ENCODE measurements at places on chromosomes 5 and 9.

- DNase-seq = no peak
Observed at GRCh38 chr9:114905170-114905940, 25.0 kb downstream of the TNFSF8 start.

DNA sequence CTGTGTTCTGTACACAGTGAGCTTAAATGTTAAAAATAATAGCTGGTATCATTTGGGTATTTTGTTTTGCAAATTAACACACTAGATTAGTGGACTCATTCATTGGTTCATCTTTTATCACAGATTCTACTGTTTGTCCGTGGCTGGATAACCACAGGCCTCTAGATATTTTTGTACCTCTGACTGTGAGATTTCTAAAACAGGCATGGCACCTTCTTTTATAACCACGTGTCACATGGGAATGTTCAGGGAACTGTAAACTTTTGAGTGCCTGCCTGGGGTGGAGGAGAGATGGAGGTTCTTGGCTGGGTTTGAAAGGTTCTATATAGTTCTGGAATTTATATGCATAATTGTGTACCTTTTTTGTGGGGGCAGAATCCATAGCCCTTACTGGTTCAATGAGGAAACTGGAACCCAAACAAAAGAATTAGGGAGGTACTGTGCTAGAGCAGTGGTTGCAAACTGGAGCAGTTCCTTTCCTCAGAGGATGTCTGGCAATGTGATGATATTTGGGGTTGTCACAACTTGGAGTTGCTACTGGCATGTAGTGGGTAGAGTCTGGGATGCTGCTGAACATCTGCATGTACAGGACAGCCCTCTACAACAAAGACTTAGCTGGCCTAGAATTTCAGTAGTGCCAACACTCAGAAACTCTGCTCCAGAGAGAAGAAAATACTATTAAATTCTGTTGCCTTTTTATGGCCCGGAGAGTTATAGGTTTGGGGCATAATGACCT is 16.9 kb downstream of the TLE4 start:
- DNase-seq = no peak

DNA sequence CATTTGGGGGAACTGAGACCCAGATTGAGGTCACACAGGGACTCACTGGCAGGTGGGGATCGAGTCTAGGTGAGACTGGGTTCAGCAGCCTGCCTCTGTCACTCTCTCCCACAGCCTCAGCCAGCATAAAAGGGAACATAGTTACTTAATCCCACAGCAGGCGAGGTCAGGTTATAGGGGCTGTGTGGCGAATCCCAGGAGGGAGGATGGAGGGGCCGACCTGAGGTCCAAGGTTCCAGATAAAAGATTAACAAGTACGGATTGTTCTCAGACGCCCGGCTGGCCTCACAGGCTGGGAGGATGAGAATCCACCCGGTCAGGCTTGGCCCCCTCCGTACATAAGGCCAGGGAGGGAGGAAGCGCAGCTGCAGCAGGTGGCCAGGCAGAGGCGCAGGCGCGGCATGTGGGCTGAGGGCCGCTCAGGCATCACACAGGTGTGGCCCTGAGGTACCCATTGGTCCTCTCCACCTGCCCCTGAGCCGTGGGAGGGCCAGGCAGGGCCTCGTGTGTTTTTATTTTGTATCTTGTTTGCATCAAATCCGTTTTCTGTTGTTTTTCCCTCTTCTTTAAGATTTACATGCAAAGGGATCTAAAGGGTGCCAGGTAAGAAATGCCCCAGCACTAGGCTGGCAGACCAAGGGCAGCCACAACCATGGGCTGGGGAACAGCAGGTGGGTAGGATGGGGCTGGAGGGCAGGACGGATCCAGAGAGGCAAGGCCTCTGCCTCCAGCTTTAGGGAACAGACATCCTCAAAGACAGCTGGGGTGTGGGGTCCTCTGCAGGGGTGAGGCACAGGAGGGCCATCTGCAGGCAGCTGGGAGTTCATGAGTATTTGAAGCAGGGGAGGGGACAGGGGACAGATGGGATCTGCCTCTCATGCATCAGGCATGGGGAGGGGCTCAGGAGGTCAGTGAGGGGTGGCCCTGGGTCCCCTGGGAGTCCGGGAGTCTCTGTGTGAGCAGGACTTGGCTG is 3.6 kb downstream of the SUSD3 start:
- peak; percentile 37 for DNase-seq

DNA sequence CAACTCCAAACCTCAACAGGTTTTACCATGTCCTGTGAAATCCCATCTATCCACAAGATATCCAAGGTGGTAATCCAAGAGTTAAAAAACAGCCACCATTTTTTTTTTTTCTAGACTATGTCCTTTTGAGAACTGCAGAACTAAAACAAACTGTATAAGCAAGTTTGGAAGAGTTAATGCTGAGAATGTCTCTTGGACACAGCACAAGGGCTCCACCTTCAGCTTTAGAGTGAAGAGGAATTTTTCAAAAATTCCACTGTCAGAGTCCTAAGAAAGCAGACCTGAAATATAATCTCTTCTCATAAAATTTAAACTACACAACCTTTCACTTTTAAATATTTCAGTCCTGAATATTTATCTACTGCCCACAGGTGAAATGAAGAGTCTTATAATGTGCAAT is 167.8 kb upstream of the CCNG1 start:
- no peak for DNase-seq

GRCh38 chr5:115423051-115423450 is 121.5 kb downstream of the FEM1C start:
- DNase-seq = no peak

DNA sequence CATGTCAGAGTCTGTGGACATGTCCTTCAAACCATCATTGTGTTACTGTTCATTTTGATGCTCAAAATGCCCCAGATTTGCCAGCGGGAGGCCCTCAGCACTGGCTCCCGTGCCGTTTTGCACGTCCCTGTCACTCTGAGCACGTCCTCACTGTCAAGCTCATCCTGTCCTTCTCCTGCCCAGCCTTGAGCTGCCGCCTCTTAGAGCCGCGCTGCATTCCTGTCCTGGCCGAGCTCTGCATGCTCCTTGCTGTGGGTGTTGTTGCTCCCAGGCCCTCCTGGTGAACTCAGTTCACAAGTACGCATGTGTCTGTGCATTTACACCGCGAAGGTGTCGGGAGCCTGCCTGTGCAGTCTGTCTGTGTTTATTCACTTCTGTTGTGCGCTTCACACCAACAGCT is 62.2 kb downstream of the WNK2 start:
- no peak for DNase-seq

DNA sequence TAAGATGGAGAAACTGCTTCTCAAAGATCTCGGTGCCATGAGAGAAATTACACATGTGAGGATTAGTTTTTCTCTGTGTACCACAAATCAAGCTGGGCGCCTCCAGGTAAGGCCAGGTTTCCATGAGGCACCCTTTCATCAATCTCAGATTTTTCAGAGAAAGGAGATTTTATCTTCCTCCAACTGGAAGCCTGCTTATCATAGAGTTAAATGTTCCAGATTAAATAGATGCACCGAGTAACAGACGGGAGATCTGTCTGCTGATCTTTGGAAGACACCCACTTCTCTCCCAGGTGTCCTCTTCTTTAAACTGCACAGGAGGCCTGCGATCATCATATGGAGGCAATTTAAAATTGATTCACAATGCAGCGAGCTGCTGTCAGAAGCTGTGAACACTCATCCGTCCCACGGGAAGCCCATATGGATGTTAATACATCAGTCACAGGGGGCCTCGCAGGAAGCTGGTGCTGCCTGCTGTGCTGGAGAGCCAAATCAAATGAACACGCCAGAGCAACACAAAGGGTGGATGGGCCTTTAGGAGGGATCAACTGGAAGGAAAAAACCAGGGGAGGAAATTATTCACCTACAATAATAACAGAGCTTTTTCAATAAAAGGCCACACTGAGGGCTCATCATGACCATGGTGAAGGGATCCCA is 93.3 kb downstream of the TLE1 start:
- DNase-seq = no peak

GRCh38 chr5:61333321-61333953 is 1.4 kb downstream of the ZSWIM6 start:
- no peak for DNase-seq

- DNase-seq = no peak
Observed at GRCh38 chr5:103523319-103523718, 39.3 kb downstream of the NUDT12 start.

DNA sequence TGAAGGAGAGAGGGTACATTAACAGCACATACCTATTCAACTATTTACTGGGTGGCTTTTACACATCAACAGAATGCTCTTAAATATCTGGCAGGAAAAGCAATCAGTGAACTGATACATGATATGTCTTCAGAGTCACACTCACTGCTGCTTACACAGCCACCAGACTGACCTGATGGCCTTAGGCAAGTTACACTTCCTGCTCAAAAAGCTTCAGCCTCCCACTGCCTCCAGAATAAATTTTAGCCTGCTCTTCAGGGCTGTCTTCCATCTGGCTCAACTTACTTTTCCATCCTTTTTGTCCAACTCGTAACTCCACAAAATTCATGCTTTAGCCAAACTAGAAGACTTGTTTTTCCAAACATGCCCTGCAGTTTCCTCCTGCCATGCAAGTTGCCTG is 10.7 kb downstream of the LOX start:
- no peak for DNase-seq

DNA sequence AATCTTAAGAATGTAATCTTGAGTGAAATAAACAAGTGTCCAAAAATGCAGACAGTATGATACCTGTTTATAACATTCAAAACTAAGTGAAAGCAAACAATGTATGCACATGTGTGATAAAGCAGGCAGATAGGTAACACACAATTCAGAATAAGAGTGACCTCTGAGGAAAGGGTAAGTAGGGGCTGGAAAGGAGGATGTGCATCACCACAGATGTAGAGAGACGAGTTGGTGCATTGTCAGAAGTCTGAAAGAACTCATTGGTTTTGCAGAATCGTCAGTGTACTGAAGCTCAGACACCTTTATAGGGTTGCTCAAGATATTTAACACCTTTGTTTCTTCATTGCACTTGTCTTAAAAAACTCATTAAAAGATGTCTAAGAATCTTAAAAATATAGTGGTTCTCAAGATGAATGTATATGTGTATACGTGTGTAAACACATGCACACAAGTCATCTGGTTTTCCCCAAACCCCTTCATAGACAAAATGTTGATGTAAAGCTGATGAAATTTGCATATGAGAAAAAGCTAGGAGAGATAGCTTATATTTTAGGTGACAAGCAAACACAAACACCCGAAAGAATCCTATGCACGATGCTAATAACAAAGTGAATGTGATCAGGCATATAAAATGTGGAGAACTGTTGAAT is 197.6 kb upstream of the MEF2C start:
- no peak for DNase-seq

- DNase-seq = no peak
Observed at GRCh38 chr9:23850690-23851629, 24.9 kb upstream of the ELAVL2 start.

- DNase-seq = no peak
Observed at GRCh38 chr9:31759703-31760102, 624.7 kb upstream of the ACO1 start.

DNA sequence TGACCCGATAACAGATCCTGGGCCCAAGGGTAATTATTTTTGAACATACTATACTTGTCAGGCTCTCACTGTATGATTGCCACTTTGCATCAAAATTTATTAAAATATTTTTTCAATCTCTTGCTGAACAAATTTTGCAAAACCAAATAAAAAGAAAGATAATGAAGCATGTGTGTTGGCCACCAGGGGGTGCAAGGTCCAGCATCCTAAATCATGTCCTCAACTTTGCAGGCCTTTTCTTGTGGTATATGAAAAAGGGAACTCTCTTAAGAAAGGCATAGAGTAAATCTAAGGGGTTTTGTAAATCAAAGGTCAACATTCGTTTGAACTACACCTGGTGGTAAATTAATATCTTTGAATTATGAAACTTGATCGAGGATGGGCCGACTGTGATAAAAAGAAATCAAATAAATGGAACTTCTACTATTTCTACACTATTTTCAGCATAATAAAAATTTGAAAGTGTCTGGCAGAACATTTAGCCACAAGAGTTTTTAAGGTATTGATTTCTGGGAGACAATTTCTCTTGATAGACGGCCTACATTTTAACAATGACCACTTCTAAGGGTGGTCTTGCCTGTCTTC is 676.5 kb downstream of the DMRTA1 start:
- DNase-seq = no peak
